DMS53 (cell line): ENCODE measurements at places on chromosomes 6 and 20.
A peak's percentile ranks its signal among the peaks of the same experiment; 100 is the strongest.

- DNase-seq: no peak
Measured at GRCh38 chr6:18392346-18392877, 5.3 kb downstream of the RNF144B start.

DNA sequence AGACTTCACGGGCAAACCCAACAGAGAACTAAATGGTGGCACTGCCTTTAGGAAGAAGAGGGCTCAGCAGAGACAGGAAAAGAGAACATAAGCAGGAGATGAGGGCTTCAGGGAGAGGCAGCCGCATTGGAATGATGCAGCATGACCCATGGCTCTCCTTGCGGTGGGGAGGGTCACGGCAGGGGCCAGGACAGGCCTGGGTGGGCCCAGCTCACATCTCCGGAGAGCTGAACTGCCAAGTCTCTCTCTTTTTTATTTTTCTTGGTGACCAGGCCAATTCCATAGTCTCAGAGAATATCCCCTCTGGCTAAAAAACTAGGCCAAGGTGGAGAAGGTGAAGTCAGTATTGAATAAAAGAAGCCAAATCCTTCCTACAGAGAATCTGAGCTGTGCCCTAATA is 77.5 kb upstream of the TRAF3IP2 start:
- no peak for DNase-seq

GRCh38 chr6:159865226-159865920 is 25.4 kb upstream of the MAS1 start:
- no peak for DNase-seq

DNA sequence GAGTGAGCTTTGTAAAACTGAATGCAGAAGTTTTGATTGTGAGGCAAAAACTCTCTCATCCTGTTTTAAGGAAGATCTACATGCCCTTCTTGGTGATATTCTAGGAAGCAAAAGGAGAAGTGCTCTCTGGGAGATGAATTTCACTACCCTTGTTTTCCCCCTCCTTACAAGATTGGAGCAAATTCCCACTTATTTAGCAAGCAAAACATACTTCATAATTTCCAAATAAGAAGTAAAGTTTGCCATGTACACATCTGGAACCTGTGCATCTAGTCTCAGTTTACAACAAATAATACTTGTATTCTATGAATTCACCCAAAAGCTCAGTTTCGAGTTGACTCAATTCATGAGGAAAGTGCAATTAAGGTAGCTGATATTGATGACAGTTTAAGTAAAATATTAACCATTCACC is 27.6 kb upstream of the IFNGR1 start:
- no peak for DNase-seq

GRCh38 chr6:157316871-157317814 is 6.2 kb downstream of the TMEM242 start:
- DNase-seq: no peak

- no peak for DNase-seq
Measured at GRCh38 chr20:2694008-2694471, 1.5 kb downstream of the EBF4 start.

- peak; percentile 91 for DNase-seq
Measured at GRCh38 chr6:46719099-46719498, 16.1 kb downstream of the PLA2G7 start.

GRCh38 chr20:25285091-25285647 is 37.3 kb downstream of the PYGB start:
- DNase-seq: peak; percentile 27

GRCh38 chr6:106538145-106538544 is 91.2 kb downstream of the RTN4IP1 start:
- DNase-seq: no peak

- DNase-seq: peak; percentile 52
Measured at GRCh38 chr20:14643556-14643955, 306.1 kb upstream of the FLRT3 start.

DNA sequence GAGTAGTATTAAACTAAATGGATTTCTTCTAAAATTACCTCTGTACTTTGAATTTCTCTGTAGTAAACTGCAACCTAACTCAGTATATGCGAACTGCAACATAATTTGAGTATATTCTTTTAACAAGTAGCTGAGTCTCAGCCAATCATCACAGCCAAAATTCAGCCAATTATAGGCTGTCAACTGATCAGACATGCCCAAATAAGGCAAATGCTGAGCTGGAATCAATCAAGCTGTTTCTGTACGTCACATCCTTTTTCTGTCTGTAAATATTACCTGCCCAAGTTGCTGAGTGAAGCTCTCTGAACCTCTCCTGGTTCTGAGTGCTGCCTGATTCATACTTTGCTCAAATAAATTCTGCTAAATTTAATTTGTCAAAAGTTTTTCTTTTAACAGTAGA is 9.5 kb upstream of the C6orf58 start:
- no peak for DNase-seq

DNA sequence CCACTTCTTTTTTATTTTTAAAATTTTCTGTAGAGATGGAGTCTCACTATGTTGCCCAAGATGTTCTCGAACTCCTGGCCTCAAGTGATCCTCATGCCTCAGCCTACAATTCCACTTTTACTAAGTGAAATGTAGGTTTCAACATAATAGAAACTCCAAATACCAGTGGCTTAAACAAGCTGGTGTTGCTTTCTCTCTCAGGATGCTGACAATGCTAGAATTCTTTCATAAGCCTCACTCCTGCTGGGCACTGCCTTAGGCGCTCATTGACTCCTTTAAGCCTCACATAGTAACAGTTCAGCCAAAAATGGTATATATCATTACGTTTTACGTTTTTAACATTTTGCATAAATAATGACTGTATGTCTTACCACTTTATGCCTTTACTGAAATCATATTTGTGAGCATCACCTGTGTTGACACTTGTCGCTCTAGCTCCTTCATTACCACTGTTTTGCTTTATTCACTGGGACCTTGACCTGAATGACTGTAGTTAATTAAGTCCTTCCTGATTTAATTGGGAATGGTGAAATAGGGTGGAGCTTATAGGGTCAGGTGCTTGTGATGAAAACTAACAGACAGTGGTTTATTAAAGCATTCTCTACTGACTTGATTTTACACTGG is 3.9 kb upstream of the CST9 start:
- DNase-seq: no peak

DNA sequence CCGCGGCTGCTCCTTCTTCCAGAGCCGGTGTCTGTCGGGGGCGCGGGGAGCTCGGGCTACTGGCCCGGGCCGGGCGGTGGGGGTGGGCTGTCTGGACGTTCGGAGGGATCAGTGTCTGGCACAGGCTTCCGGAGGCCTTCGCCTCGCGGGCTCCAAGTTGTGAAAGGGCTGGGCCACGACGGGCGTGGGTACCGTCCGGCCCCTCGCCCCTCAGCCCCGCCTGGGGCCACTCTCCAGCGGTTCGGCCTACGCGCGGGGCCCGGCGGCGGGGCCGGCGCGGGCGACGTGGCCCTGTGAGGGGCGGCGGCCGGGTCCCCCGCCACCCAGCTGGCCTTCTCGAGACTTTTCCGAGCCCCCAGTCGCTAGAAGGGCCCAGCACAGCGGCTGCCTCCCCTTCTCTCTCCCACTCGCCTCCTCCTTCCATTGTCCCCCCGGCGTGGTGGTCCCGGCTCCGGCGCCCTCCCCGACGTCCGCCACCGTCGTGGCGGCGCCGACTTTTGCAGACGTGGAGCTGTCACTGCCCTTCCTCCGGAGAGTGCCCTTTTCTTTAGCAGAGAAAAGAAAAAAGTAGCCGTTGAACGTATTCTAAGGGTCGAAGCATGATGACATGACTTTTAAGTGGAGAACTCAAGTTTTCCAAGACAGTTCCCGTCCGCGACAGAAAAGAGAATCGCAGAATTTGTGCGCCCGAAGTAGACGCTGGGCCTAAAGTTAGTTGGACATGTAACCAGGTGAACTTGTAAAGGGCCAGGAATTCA is 571 bp downstream of the ITCH start:
- peak; percentile 64 for DNase-seq

- no peak for DNase-seq
Measured at GRCh38 chr6:161163466-161164181, 110.2 kb downstream of the AGPAT4 start.

- DNase-seq: no peak
Measured at GRCh38 chr6:91387290-91388059, 800.6 kb upstream of the MAP3K7 start.

DNA sequence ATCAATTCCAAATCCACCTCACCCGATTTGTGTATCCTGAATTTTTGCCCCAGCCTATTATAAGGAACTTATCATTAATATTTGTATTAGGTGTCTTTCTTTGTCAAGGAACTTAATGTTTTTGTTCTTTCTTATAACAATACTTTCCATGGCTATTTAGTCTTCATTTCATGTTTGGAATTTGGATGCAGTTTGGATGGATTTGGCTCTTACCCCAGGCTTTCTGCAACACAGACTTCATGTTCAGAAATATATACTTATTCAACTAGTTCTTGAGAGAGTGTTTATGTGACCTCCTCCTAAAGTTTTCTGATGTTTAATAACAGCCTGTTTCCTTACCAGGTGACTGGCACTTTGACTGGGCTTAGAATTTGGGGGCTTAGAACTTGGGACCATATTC is 35.9 kb upstream of the TOX2 start:
- DNase-seq: no peak

DNA sequence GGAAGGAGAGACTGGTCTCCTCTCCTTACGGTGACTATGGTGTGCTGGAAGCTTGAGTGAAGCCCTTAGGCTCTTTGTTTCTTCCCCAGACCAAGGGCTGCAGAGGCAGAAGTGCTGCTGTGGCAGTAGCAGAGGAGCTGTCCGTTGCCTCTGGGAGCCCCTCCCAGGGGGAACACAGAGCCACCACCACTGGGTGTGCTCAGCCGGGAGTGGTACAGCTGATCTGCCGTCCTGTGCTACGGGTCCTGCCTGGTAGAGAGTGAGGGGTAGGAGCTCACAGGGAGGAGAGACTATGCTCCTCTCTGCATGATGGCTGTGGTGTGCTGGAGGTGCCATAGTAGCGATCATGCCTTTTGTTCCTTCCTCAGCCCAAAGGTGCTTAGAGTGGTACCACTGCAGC is 318.7 kb downstream of the DOK5 start:
- no peak for DNase-seq

DNA sequence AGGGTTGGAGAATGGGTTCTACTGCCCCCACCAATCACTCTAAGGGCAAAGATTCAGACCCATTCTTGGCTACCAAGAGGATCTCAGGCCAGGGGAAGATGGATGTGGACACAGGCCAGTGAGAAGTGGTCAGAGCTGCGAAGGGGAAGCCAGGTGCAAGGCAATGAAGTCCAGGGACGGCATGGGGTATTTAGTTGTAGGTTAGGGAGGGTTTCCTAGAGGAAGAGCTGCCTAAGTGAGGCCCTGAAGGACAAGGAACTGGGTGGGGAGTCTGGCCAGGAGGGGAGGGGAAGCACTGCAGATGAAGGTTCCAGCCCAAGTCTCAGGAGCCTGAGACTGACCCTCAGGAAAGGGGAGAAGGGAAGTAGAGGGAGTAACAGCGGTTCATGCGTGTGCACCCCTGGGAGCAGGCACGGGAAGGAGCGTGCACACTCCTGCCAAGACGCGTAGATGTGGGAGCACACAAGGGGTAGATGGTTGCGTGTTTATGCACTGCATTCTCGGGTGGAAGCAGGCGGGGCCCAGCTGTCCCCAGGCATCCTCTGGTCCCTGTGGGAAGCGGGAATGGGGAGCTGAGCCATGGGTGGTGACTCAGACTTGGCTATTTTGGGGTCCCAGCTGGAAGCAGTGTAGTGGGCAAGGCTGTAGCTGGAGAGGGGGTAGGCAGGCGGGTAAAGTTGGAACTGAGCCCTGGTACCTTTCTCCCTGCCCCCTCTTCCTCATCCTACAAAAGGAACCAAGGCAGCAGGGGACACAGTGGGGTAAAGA is 3.3 kb downstream of the ACTL10 start:
- no peak for DNase-seq

DNA sequence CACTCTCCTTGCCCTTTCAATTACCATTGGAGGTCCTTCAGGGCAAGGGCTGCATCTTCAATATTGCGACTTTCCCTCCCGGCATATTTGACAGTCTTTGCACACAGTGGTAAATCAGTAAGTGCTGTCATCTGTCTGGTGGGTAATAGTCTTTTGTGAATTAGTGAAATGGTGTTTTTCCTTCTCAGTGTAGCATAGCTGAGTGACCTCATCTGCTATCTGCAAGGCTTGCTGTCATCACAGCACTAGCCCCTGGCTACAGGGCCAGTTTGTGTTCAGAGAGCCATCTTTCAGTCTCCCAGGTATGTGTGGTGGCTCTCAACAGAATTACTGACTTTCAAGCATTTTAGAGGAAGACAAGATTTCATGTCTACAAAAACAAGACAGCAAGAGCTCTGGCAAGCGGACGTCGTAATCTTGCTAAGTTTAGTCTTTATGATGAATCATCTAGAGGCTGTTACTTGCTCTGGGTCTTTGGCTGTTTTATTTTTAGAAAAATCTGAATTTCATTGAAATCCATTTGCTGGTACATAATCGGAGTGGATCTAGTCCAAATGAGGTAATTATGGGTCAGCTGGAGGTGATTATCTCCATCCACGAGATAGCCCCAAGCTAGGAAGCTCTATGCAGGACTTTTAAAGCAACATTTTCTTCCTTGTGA is 528.9 kb downstream of the EPM2A start:
- DNase-seq: no peak

- no peak for DNase-seq
Measured at GRCh38 chr6:73569121-73569520, 48.3 kb upstream of the EEF1A1 start.

DNA sequence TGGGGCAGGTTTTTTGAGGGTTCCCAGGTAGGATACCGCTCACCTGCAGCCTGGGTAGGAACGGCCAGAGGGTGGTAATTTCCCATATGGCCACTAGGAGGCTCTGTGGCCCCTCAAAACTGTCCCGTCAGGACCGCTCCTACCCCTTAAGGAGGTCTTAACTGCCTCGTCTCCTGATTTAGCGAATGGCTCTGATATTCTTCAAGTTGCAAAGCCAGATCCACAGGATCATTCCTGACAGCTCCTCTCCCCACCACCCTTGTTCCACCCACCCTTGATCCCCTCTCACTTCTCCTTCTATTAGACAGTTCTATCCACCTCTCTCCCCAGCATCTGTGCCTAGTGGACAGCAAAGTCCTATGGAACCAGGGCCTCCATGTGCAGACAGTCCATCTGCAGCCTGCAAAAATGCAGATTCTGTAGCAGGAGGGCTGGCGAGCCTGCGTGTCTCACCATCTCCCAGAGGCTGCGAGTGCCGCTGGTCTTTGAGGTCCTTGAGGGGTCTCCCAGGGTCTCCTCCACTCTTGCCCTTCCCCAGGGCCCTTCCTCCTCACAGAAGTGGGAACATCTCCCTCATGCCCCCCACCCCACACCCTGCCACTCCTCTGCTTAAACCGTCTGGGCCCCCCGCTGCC is 34.3 kb upstream of the ZBP1 start:
- DNase-seq: peak; percentile 34
